ENCODE measurements at places on chromosomes 16 and 17.

DNA sequence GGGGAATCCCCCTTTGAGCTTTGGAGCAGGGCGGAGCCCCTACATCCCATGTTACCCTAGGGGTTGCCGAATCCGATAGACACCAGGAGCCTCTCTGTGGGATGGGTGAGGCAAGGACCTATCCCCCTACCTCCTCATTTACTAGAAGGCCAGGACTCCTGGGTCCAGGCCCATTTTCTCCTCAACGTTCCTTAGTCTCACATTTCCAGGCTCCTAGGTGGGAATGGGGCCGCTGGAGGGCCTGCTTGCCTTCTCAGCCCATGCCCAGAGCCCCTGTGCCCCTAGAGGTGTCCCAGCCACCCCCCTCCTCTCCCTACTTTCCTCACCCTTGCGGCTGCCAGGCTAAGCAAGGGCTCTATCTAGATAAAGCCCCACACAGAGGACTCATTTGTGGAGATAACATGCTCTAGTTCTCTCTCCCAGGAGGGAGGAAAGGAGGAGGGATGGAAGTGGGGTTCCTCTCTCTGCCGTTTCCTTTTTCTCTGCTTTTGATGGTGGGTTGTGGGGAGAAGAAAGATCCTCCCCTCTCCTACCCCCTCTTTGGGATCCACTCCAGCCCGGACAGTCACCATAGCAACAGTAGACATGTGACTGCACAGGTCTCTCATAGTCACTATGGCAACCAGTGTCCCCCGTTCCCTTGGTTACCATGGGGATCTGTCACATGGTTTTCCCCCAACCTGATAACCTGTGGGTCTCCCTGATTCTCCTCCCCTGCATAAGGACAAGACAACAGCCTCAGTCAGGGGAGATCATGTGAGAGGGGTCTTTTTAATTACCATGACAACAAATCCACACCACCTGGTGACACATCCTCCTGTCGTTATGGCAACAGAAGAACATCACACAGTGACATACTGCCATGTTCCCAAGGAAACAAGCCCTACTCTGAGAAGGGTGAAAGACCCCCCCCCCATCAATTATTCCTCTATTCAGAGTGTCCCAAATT lies 5.2 kb downstream of the CACNA1G start:
- peak; percentile 3 for DNase-seq

GRCh38 chr16:50568187-50568815 lies 20.1 kb downstream of the NKD1 start:
- DNase-seq: no peak

- no peak for DNase-seq
Observed at GRCh38 chr17:75096082-75096625, 8.4 kb downstream of the SLC16A5 start.

- no peak for DNase-seq
Observed at GRCh38 chr17:9003355-9004131, 17.8 kb upstream of the NTN1 start.

GRCh38 chr16:51922476-51922875 lies 624.5 kb downstream of the TOX3 start:
- DNase-seq: no peak

GRCh38 chr17:66733759-66734158 lies 101.2 kb upstream of the CACNG5 start:
- DNase-seq: no peak

DNA sequence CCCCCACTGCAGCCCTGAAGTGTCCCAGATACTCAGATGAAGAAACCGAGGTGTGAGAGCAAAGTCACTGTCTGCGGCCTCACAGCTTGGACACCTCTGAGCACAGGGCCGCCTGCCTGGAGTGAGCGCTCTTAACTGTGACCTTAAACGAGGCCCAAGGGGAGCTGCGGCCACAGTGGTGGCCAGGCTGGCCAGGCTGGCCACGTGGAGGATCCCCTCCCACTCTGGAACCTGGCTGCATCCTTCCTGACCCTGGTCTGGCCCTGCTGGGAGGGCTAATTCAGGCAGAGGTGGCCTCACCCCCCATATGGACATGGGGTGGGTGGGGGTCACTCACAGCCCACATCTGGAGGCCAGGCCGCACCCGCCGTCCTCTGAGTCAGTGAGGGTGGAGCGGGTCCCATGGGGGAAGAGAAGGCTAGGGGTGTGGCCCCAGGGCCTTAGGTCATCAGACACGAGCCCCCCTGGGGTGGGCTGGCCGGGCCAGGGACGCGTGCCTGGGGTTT lies 6.6 kb downstream of the VASN start:
- DNase-seq: no peak

GRCh38 chr17:39676198-39676819 lies 8.1 kb downstream of the PNMT start:
- peak; percentile 75 for DNase-seq

- DNase-seq: no peak
Observed at GRCh38 chr16:56399486-56399885, 25.9 kb downstream of the AMFR start.

DNA sequence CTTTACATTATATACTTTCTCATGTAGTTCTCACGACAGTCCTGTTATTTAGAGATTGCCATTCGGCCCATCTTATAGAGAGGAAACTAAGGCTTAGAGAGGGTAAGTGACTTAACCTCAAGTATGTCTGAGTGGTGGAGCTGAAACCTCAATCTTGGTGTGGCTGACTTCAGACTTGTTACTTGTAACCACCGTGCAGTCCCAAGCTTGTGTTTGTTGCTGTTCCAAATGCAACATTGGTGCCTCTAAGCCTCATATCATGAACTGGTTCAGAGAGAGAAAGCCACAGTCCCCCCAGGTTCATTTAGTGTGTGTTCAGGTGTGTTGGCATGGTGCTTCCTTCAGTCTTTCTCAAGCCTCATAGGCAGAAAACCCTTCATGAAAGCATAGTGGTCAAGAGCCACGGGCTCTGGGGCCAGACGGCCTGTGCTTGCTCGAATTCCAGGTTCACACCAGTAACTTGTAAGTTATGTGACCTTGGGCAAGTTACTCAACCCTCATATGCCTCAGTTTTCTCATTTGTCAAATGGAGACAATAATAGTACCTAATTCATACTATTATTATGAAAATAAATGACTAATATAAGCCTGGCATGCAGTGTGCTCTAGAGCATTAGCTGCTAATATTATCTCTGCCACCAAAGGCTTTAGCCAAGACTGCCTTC lies 39.9 kb downstream of the CDH1 start:
- DNase-seq: no peak

- no peak for DNase-seq
Observed at GRCh38 chr17:80791758-80792284, 199.8 kb upstream of the CHMP6 start.

- no peak for DNase-seq
Observed at GRCh38 chr16:86868786-86869185, 290.4 kb downstream of the FOXL1 start.

GRCh38 chr16:12541672-12542071 lies 262.0 kb downstream of the CPPED1 start:
- DNase-seq: no peak

GRCh38 chr16:6232056-6232455 lies 1100.6 kb upstream of the RBFOX1 start:
- DNase-seq: no peak

DNA sequence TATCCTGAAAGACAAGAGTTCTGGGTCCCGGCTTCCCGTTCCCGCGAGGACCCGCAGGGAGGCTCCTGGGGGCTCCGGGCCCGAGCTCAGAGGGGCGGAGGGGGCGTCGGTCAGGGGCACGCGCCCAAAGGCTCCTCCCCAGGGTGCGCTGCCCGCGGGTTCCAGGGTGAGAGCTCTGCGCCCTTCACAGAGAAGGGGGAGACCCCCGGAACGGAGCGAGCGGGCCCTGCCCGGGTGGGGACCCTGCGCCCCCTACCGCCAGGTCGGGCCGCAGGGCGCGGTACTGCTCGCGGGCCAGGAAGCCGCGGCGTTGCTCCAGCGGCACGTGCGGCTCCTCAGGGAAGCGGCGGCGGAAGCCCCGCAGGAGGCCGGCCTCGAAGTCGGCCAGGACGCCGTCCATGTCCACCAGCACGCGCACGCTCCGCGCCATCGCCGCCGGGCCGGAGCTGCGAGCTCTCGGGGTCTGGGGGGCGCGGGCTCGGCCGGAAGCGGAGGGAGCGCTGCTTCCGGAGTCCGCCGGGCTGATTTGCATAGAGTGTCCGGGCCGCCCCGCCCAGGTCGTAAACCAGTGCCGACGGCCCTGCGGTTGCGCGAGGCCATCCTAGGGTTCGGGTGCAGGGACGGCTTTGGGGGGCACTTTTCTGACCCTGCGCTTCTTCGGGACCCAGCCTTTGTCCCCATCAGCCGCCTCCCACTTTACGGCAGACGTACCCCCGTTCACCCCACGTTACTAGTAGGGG lies at the start of gene NT5C:
Gene NT5C, minus strand, starts transcription at position 465 of the 740 bp plus-strand sequence. Its CDS starts 35 bp downstream, at position 430.
- DNase-seq: no peak

GRCh38 chr16:17828012-17828411 lies 357.3 kb upstream of the XYLT1 start:
- DNase-seq: no peak

DNA sequence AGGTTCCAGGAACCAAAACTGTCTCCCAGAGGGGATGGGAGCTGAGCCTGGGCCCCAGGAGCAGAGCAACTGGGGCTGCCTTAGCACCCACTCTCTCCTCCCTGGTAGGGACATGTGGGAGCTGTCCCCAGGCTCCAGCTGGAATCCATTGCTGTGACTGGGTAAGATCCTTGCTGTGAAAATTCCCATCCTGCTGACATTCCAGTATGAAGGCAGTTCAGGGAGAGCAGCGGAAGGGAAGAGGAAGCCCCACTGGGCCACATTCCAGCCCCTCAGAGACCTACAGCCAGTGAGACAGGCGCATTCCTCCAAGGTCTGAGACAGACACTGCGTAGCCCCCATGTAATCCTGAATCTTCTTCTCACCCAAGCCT lies 24.2 kb downstream of the MYO18A start:
- no peak for DNase-seq

- no peak for DNase-seq
Observed at GRCh38 chr16:56977216-56977615, 12.1 kb upstream of the NLRC5 start.

DNA sequence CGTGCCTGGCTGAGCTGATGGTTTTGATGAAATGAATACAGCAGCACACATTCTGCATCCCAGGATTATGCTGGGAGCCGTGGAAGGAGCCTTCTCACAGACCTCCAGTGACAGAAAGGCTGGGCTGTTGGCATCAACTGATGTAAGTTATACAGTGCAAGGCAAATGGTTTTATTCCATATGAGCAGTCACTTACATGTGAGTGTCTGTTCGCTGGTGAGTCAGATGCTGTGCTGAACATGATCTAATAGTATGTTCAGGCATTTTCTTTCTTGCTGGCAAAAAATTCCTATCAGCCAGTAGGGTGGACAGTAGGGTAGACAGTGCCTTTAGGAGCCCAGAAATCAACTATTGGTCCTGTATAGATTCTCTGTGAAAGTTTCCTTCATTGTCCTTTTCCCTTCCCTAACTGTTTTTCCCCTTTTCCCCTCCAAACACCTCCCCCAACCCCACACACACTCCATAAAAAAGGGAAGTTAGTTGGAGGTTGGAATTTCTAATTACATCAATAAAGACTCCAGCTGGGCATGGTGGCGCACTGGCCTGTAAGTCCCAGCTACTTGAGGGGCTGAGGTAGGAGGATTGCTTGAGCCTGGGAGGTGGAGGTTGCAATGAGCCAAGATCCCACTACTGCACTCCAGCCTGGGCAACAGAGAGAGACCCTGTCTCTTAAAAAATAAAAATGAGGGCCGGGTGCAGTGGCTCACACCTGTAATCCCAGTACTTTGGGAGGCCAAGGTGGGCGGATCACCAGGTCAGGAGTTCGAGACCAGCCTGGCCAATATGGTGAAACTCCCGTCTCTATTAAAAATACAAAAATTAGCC lies 36.2 kb downstream of the LDHD start:
- DNase-seq: no peak

DNA sequence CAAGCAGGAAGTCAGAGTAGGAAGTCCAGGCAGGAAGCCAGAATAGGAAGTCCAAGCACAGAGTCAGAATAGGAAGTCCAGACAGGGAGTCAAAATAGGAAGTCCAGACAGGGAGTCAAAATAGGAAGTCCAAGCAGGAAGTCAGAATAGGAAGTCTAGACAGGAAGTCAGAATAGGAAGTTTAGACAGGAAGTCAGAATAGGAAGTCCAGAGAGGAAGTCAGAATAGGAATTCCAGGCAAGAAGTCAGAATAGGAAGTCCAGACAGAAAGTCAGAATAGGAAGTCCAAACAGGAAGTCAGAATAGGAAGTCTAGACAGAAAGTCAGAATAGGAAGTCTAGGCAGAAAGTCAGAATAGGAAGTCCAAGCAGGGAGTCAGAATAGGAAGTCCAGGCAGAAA lies 105.3 kb upstream of the C16orf82 start:
- no peak for DNase-seq

- no peak for DNase-seq
Observed at GRCh38 chr16:30040221-30040620, 9.2 kb upstream of the TLCD3B start.

DNA sequence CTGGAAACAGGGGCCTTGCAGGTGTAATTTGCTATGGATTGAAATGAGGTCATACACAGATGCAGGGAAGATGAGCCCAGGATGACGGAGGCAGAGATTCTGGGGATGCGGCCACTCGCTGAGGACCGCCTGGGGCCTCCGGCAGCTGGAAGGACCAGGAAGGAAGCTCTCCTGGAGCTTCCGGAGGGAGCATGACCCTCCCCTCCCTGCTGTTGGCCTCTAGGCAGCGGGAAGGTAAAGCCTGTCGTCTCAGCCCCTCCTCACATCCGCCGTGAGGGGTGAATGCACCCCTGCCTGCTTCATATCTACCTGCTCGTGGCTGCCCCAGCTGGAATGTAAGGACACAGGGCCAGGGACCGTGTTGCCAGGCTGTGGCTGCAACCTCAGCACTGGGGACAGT lies 29.1 kb upstream of the ZNF469 start:
- no peak for DNase-seq

- no peak for DNase-seq
Observed at GRCh38 chr16:3797473-3797872, 80.1 kb upstream of the TRAP1 start.

DNA sequence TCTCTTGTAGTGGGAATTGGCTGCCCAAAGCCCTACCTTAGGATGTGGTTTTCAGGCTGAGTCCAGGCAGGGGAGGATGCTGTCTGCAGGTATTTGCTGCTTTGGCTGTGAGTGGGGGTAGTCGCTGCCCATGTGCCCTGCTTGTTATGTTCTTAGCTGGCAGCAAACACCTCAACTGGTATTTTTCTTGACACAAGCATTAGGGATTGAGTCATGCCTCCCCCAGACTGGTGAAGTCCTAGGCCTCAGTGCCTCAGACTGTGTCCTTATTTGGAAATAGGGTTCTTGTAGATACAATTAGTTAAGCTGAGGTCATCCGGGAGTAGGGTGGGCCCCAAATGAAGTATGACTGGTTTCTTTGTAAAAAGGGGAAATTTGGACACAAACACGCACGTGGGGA lies 808.3 kb upstream of the EEF2KMT start:
- no peak for DNase-seq

DNA sequence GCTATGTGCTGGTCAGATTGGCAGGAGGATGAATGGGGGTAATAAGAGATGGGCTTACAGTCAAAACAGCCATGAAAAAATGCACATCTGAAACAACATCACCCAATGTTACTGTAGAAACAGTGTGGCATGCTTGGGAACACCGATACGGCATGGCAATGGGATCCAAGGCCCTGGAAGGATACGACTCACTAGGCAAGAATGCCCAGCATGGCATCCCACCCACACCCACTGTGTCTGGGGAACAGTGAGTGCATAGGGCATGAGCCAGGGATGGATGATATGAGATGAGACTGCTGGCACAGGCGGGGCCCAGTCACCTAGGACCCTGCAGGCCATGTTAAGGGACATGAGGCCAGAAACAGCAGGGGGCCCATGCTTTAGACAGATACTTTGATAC lies 11.5 kb downstream of the TRIM25 start:
- DNase-seq: no peak
